ENCODE measurements at places on chromosomes 4 and X.

DNA sequence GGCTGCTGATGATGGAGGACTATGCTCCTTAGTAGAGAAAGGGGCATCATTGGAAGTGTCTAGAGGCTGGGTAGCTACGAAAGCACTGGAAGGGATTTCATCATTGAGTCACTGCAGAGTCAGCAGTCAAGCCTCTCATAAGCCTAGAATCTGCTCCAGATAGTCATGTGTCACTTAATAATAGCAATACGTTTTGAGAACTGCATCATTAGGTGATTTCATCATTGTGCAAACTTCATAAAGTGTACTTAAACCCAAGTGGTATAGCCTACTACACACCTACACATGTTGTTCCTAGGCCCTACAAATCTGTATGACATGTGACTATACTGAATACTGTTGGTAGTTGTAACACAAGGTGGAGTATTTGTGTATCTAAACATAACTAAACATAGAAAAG, 165.6 kb downstream of the PTTG2 start:
- DNase-seq, result no peak

GRCh38 chr4:134585972-134586371, 384.4 kb upstream of the PABPC4L start:
- no peak for DNase-seq

GRCh38 chrX:30615229-30615628, 37.7 kb upstream of the TASL start:
- DNase-seq, result no peak

DNA sequence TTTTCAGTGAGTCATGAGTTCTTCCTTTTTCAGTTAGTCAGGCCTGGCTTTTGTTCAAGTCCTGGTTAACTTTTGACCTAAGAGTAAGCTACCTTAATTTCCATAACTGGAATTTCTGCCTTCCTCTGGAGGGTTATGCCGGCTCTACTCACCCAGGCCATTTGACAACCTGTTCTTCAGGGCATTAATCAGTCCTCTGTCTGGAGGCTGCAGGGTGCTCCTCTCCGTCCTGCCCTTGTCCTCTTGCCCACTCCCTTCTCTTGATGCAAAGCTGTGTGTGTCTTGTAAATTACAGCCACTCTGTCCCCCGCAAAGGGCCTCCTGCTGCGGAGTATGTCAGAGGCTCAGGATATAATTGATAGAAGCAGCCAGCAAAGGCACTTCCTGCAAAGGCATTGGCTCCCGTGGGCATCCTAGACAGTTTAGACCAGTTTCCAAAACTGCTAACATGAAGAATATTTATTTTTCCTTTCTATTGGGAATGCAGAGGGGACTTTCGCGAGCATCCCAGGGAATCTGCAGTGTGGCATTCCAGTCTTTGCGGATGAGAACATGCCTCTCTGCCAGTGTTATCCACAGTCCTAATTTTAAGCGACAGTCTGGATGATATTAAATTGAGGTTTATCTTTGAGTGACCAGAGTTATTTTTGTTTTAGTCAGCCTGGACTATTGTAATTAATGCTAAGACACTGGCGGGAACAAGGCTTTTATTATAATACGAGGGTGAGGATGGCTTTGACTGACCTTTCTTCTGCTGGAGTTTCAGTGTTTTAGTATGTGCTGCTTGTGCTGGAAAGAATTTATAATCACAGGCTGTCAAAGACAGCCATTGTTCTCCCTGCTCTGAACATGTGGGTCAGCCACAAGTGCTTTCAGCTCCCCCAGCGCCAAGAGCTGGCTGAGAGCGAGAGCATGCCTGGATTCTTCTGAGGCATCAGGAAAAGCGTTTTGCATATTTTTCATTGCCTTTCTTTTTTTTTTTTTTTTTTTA, 74.2 kb downstream of the LIMCH1 start:
- DNase-seq, result no peak

All from cortex of kidney (tissue), 1 donor.